Left ventricle myocardium inferior (tissue), 1 donor: ENCODE measurements at places on chromosomes 5 and 9. TPM values are rescaled to one million over a fixed set of nuclear protein-coding genes. Genes with fewer than 3 reads are reported as not detected.

ELOVL7 gene
- total RNA-seq: 0.19 TPM

CAMSAP1 gene
- total RNA-seq: 20.0 TPM

GLRA1 gene
- total RNA-seq: not detected

IFNK gene
- not detected for total RNA-seq

CD180 gene
- total RNA-seq: 0.44 TPM

C9orf153 gene
- 0.38 TPM for total RNA-seq

DNA sequence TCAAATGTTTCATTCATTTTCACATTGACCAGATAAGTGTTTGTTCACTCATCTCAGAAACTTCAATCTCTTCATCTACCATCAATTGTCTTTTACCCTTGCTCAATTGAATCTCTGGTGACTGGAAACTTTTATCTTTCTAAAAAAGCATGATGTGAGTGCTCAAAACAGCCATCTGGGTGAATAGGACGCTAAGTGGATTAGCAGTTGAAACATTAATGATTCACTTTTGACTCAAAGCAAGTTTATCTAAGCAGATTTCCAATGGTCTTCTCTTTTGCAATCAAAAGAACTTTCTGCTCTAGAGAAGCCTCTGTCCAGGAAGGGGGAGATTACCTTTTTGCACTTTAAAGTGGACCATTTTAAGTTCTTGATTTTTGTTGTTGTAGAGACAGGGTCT is 22.2 kb downstream of the KLF4 start:
- H3K36me3 ChIP-seq: no peaks in the 10 kb centered on the region
- peaks cover 15% of the 10 kb centered on the region for H3K4me1 ChIP-seq
- H3K27ac ChIP-seq: no peak overlapping the region
- H3K4me3 ChIP-seq: no peak overlapping the region
- no peaks in the 10 kb centered on the region for H3K27me3 ChIP-seq
- no peak for DNase-seq

DNA sequence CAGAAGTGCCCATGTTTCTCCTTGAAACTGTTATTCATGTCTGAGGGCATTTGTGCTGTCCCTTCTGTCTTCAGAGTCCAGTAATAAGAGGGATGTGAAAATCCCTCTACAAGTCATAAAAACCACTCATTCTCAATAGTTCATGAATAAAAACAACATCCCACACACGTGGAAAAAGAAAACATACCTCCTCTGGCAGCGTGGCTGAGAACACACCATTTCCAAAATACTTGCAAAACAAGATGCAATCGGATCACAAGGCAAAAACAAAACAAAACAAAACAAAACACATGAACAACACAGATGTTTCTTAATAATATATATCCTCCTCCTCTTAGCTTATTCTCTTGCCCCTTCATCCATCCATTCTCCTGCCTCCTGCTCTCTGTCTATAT is 71.0 kb upstream of the EQTN start:
- no peak overlapping the region for H3K4me3 ChIP-seq
- H3K4me1 ChIP-seq: peaks cover 12% of the 10 kb centered on the region
- no peak for DNase-seq
- H3K27ac ChIP-seq: no peak overlapping the region
- H3K27me3 ChIP-seq: no peaks in the 10 kb centered on the region
- H3K36me3 ChIP-seq: no peaks in the 10 kb centered on the region

DNA sequence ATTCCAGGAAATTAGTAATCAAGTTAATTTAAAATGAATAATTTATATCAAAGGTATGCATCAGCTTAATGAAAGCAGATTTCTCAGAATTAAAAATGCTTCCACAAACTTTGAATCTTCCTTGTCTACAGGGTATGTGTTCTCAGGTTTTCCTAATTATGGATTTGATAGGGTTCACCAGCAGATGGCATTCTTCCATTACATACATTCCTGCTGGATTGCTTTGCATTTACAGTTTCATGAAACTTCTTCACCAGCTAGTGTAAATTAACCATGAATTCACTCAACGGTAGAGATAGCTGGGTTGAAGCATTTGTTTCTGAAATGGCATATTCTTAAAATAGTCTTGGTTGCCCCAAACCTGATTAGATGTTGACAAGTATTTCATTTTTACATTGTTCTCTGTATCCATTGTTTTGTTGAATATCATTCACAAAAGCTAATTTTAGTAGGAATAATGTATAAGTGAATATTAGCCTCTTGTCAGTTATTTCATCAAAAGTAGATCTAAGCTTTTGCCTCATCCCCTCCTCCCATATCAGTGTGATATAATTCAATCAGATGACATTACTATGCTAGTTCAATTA is 68.7 kb upstream of the WDR41 start:
- no peak overlapping the region for H3K27ac ChIP-seq
- DNase-seq: no peak
- no peaks in the 10 kb centered on the region for H3K36me3 ChIP-seq
- H3K27me3 ChIP-seq: peaks cover 2% of the 10 kb centered on the region
- H3K4me1 ChIP-seq: no peaks in the 10 kb centered on the region
- H3K4me3 ChIP-seq: no peak overlapping the region

- H3K36me3 ChIP-seq: peaks cover 52% of the 10 kb centered on the region
- no peak overlapping the region for H3K4me3 ChIP-seq
- H3K27ac ChIP-seq: no peak overlapping the region
- H3K27me3 ChIP-seq: no peaks in the 10 kb centered on the region
- DNase-seq: no peak
Measured at GRCh38 chr9:70297141-70297540, 38.4 kb downstream of the SMC5 start.

GRCh38 chr9:6109571-6109970 is 94.1 kb upstream of the RANBP6 start:
- peaks cover 16% of the 10 kb centered on the region for H3K4me1 ChIP-seq
- no peaks in the 10 kb centered on the region for H3K36me3 ChIP-seq
- no peaks in the 10 kb centered on the region for H3K27me3 ChIP-seq
- H3K27ac ChIP-seq: no peak overlapping the region
- DNase-seq: no peak

DNA sequence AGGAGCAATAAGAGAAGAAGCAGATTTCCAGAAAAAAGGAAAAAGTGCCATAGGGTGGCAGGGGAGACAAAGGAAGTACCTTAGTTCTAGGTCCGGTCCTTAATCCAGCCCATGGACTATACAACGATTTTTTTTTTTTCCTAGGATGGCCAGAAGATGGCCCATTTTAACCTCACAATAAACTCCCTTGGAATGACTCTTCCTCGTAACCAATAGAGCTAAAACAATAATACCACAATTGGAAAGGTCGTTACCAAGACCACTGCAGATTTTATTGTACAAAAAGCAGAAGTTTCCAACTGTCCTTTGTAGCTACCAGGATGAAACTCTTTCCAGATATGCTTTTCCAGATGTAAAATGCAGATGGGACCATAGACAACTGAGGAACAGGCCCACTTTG is 34.4 kb upstream of the SSBP2 start:
- peaks cover 23% of the 10 kb centered on the region for H3K4me1 ChIP-seq
- no peak overlapping the region for H3K27ac ChIP-seq
- H3K36me3 ChIP-seq: no peaks in the 10 kb centered on the region
- DNase-seq: no peak

- DNase-seq: no peak
- H3K4me1 ChIP-seq: peaks cover 17% of the 10 kb centered on the region
- no peaks in the 10 kb centered on the region for H3K36me3 ChIP-seq
- H3K4me3 ChIP-seq: no peak overlapping the region
- no peaks in the 10 kb centered on the region for H3K27me3 ChIP-seq
Measured at GRCh38 chr5:58929726-58930125, 346.9 kb downstream of the RAB3C start.

- H3K27me3 ChIP-seq: no peaks in the 10 kb centered on the region
- H3K4me3 ChIP-seq: no peak overlapping the region
- H3K4me1 ChIP-seq: peaks cover 55% of the 10 kb centered on the region
- peaks cover 41% of the 10 kb centered on the region for H3K36me3 ChIP-seq
- DNase-seq: peak; percentile 41
Measured at GRCh38 chr5:72228960-72229359, 91.1 kb downstream of the MRPS27 start.

- H3K27me3 ChIP-seq: peaks cover 3% of the 10 kb centered on the region
- H3K36me3 ChIP-seq: peaks cover 3% of the 10 kb centered on the region
- DNase-seq: no peak
Measured at GRCh38 chr5:168109441-168109840, 182.0 kb upstream of the WWC1 start.

DNA sequence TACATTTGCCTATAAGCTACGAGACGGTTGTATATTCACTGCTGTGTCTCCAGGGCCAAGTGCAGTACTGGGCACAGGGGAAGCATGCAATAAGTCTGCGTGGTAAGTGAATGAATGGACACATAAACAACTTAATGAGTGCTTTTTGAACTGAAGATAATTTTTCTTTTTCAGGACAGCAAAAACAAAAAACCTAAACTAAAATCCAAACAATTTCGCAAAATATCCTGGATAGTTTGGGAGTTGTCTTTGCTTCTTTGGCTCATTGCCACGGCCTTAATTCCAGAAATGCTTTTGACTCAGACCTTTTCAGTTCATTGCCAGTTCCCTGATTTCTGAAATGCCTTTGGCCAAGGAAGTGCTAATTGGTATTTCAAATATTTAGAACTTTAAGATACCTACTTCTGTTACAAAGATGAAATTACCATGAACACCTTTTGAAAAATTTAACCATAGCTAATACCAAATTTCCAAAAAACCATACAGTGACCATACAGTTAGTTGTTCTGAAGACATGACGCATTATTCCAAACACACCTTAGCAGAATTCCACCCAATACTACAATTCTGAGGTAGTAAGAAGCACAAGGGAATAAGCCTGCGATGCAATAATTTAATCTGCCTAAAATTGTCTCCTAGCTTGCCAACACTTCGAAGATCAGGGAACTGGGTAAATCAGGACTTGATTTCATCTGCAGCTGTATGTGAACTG is 42.8 kb downstream of the TEK start:
- H3K36me3 ChIP-seq: no peaks in the 10 kb centered on the region
- peak overlapping the region; percentile 52 for H3K27ac ChIP-seq
- no peak overlapping the region for H3K4me3 ChIP-seq
- DNase-seq: no peak
- peaks cover 45% of the 10 kb centered on the region for H3K4me1 ChIP-seq

GRCh38 chr5:167696558-167697314 is 594.7 kb upstream of the WWC1 start:
- H3K4me1 ChIP-seq: peaks cover 7% of the 10 kb centered on the region
- no peak for DNase-seq
- no peak overlapping the region for H3K27ac ChIP-seq
- H3K27me3 ChIP-seq: no peaks in the 10 kb centered on the region
- no peaks in the 10 kb centered on the region for H3K36me3 ChIP-seq

DNA sequence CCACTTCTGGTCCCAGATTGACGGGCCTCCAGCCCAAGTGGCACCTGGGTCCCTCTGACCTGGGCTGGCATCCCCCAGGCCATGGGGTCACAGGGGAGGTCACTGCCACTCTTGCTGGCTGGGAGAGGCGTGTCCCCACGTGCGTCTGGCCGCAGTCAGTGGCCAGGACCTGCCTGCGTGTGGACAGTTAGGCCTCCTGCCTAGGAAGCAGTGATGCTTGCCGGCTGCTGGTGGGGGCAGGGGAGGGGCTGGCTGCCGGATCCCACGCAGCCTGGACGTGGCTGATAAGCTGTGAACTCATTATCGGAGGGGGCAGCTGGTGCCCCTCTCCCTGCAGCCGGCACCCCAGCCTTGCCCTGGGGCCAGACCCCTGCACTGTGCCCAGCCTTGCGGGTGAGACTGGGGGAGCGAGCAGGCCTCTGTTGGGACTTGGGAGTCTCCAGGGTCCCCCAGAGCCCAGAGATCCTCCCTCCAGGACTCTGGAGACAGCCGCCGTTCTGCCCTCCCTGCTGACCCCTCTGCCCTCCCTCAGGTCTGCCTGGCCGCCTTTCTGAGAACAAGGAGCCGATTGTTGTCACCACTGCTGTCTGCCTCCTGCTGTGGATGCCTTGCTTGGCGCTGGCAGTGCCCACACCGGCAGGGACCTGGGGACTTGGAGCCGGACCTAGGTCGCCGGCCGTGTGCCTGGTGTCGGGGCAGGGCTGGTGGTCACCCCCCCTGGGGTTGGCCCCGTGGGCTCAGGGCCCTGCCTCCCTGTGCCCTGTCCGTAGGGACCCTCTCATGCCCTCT is 12.3 kb downstream of the RXRA start:
- DNase-seq: no peak
- peaks cover 100% of the 10 kb centered on the region for H3K4me1 ChIP-seq
- H3K27ac ChIP-seq: peak overlapping the region; percentile 62
- H3K36me3 ChIP-seq: no peaks in the 10 kb centered on the region
- no peaks in the 10 kb centered on the region for H3K27me3 ChIP-seq

GRCh38 chr5:110161162-110161561 is 471.4 kb downstream of the MAN2A1 start:
- H3K36me3 ChIP-seq: no peaks in the 10 kb centered on the region
- H3K4me1 ChIP-seq: no peaks in the 10 kb centered on the region
- no peak overlapping the region for H3K4me3 ChIP-seq
- H3K27me3 ChIP-seq: no peaks in the 10 kb centered on the region
- no peak overlapping the region for H3K27ac ChIP-seq
- DNase-seq: no peak

DNA sequence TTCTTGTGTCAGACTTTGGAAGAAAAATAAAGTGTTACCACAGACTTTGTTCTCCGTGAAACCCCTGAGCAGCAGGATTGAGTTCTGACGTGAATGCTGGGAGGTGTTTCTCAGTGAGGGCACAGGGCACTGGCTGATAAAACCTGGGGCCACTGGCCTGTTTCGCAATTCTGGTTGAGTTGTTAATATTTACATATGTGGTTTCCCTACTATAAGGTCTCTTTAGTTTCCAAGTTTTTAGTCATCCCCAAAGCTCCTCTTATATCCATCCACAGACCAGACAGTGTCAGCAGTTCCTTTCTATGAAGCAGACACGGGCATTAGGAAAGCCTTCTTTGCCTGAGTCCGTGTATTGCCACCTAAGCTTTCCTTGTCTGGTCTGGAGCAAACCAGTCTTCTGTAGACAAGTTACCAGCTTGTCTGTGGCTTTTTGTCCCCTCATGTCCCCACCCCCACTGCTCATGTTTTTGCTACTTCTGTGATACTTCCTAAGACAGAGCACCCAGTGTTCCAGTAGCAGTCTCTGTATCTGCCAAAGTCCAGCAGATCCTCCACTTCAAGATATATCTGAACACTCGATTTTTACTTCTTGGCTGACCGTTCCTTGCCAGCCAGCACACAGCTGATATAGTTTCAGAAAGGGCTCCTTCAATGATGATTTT is 42.0 kb downstream of the ACO1 start:
- peak overlapping the region; percentile 22 for H3K27ac ChIP-seq
- DNase-seq: no peak
- H3K27me3 ChIP-seq: no peaks in the 10 kb centered on the region

DNA sequence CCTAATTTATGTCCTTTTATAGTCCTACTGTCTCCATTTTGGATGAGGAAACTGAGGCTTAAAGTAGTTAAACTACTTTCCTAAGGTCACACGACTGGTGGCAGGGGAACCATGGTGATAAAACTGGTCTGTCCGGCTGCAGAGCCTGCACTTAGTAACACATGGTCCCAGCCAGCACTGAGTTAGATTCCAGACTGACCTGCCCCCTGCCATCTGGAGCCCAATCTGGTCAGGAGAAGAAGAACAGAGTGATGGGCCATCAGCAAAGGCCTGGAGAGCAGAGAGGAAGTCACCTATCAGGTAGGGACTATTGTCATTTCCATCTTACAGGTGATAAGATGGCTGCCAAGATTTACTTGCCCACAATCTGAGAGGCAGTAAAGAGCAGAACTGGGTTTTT is 86.6 kb upstream of the SLC25A48 start:
- no peak overlapping the region for H3K27ac ChIP-seq
- peaks cover 8% of the 10 kb centered on the region for H3K4me1 ChIP-seq
- H3K4me3 ChIP-seq: no peak overlapping the region
- no peaks in the 10 kb centered on the region for H3K27me3 ChIP-seq

GRCh38 chr5:30759731-30760130 is 433.8 kb upstream of the CDH6 start:
- no peak for DNase-seq
- H3K27ac ChIP-seq: no peak overlapping the region
- H3K4me3 ChIP-seq: no peak overlapping the region
- no peaks in the 10 kb centered on the region for H3K27me3 ChIP-seq
